Left renal cortex interstitium (tissue), 4 donors: ENCODE measurements at places on chromosomes 16 and 17. TPM values are rescaled to one million over a fixed set of nuclear protein-coding genes. Genes with fewer than 3 reads are reported as not detected.

DNA sequence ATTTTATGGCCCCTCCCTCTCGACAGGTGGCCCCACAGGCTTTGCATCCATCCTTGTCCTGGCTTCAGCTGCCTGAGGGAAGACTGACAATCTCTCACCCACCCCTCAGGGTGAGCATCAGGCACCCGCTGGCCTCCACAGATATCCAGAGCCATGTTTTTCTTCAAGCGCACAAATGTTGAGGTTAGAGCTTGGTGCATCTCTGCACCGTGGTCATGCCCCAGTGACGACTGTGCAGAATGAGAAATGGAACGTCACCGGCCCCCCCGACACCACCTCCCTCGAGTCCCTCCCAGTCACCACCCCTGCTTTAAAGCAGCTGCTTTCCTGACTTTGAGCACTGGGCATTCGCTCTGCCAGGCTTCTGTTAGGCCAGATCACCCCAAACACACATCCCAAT lies 19.8 kb upstream of the TIMP2 start:
- no peak for DNase-seq

DNA sequence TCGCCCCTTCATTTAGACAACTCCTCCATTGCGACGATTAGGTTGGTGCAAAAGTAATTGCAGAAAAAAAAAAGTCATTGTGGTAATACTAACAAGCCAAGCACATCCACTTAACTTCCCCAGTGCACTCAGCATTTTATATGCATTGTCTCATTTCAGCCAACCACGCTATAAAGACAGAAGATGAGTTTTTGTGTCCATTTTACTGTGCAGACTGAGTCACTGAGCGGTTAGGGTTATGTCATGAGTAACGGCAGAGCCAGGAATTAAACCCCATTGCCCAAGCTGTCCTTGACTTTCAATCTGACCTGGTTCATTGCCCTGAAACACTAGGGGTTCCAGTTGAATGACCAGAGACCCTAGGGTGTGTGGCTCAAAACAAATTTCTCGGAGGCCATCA lies 218.7 kb downstream of the XYLT1 start:
- DNase-seq: no peak

DNA sequence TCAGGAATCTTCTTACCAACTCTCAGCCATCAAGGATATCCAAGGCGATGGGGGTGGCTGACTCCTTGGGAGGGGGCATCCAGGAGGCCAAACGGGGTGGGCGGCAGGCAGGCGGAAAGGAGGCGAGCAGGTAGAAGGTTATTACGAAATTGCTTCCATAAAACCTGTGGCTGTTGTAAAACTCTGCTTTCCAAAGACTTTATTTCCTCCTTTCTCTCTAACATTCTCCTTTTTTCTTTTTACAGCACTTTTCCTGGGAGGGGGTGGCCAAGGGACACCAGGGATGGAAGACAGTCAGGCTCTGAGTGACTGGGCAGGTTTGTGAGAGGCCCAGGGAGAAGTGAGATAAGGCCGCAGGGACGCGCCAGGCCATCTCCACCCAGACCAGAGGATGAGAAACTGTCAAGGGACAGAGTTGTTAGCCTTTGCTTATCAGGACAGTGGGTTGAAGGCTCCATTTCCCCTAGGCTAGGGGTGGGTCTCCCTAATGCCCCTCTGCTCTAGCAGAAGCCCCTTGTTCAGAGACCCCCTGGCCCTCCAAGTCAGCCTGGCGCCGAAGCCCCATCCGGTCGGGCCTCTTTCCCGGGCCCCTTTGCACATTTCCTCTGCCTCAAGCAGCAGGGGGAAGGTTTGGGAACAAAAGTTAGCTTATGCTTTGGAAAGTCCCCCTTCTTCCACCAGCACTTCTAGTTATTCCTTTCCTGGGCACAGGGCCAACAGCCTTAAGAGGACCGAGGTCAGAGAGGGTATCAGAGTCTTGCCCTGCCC lies 5.0 kb upstream of the HOXB9 start:
- DNase-seq: no peak

DNA sequence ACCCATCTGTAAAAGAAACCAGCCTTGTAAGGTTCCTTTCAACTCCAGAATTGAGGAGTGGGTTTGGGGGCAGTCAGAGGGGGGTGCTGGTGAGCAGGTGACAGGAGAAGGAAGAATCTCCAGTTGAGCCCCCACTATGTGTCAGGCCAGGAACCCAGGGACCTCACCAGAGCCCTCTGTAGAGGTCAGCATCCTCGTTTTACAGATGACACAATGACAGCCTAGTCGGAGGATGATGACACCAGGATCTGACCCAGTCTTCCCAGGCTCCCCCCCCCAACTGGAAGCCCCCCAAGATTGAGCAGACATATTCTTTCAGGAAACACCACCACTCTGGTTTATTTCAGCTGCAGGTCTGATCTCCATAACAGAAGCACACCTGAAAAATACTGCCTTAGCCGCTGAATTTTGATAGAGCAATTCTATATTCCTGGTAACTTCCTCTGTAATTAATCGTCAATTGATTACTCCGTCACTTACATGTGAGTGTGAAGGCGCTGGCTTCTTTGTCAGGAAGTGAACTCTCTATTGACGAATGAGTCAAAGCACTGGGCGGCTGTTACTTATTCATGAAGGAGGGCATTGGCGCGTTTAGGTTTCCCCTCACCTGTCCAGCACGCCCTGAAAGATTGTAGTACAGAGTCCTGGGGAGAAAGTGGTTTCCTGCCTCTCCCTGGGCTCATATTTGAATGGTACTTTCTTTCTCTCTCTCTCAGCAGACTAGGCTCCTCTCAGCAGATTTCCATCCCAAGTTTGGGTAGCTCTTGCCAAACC lies 21.2 kb downstream of the SOCS3 start:
- DNase-seq: no peak

DNA sequence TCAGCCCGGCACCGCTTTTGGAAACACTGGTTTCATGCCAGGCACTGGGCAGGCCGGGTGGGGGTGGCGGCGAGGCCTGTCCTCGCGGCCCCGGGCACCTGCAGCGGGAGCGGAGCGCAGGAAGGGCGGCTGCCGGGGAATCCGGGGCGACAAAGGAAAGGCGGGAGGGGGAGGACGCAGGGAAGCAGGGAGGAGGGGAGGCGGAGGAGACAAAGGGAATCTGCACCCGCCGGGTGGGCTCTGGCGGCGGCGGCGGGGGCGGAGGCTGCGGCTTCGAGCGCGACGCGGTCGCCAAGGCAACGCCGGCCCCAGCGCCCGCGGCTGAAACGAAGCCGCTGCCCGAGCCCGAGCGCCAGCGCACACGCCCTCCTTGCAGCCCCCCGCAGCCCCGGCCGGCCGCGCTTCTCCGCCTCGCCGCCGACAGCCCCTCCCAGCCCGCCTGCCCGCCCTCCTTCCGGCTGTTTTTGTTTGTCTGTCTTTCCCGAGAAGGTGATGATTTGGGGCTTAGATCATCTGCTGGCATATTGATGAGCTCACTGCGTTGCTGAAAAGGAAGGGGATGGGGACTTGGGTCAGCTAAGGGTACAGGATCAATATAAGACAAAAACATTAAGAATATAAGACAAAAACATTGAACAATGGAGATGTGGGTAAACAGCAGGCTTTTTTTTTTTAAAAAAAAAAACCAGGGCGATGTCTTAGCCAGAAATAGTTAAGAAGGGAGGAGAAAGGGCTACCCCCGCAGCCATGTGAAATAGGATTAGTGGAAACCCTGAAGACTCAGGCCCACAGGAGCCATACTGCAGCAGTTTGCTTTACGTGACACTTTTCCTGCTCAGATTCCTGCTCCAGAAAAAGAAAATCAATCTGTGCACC lies 32.7 kb downstream of the CDK5R1 start:
- no peak for DNase-seq

DNA sequence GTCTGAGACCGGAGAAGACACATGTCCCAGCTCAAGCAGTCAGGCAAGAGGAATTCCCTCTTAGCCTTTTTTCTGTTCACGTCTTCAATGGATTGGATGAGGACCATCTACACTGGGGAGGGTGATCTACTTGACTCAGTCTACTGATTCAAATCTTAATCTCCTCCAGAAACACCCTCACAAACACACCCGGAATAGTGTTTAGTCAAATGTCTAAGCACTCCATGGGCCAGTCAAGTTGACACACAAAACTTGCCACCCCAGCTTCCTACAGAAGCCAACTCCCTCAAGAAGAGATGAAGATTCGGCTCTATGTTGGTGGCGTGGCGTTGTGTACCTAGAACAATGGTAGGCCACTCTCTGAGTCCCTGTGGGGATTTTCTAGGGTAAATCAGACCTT lies 22.5 kb upstream of the NKD1 start:
- DNase-seq: no peak

GRCh38 chr16:81123092-81123852 lies 27.1 kb upstream of the GCSH start:
- no peak for DNase-seq

GRCh38 chr16:87266846-87267245 lies 50.3 kb downstream of the C16orf95 start:
- DNase-seq: no peak

- DNase-seq: no peak
Measured at GRCh38 chr17:32697728-32698625, 178.9 kb downstream of the MYO1D start.

- DNase-seq: no peak
Measured at GRCh38 chr17:60391471-60392041, 377 bp downstream of the USP32 start.

DNA sequence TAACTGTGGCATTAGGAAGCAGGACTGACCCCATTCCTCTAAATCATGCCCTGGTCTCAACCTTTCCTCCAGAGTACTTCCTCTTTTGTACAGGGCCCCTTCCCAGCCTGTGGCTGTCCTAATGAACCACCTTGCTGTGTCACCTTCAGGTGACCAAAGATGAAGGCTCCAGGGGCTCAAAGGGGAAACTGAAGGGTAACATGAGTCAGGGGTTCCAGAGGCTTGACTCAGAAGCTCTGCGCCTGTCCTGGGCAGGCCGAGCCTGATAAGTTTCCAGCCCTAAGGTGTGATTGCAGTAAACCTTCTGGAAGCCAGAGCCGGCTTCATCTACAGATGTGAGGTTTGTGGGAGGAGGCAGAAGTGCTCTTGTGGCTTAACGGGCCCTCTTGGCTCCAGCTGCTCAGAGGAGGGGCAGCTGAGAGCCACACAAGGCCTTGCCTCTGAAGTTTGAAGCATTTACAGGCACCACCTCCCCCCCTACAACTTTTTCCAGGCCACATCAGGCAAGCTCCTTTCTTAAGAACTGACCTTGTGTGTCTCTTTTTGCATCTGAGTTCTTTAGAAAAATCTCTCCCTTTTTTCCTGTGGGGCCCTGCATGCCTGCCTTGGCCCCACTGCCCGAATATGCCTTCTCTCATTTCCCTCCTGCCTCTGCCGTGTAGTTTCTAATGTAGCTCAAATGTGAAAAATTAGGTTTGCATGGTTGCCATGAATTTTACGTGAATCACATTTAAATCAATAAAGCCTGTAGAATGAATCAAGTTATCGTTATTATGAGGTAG lies 149.9 kb downstream of the CLEC16A start:
- DNase-seq: no peak

- DNase-seq: no peak
Measured at GRCh38 chr16:10256784-10257641, 74.8 kb upstream of the GRIN2A start.

GRCh38 chr17:233473-233941 lies 52.1 kb upstream of the DOC2B start:
- DNase-seq: no peak

DNA sequence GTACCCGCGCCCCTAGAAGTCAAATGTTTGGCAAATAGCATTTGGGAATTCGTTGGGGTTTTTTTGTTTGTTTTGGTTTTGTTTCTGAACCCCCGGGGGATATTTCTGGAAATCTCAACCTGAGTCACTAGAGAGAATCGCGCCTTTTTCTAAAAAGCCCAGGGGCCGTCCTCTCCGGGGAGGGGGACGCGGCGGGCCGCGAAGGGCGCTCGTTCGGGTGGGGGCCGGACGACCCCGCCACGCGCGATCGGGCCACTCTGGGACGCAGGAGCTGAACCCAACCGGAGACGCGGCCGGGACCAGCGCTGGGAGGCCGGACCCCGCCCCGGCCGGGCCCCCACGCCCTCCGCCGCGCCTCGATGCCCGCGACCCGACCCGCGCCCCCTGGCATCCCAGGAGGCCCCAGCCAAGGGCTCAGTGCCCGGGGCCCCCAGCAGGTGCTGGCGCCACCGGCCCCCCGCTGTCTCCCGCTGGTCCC lies 302 bp downstream of the LITAF start:
- no peak for DNase-seq

GRCh38 chr17:68612209-68612922 lies 11.2 kb upstream of the FAM20A start:
- DNase-seq: no peak

DNA sequence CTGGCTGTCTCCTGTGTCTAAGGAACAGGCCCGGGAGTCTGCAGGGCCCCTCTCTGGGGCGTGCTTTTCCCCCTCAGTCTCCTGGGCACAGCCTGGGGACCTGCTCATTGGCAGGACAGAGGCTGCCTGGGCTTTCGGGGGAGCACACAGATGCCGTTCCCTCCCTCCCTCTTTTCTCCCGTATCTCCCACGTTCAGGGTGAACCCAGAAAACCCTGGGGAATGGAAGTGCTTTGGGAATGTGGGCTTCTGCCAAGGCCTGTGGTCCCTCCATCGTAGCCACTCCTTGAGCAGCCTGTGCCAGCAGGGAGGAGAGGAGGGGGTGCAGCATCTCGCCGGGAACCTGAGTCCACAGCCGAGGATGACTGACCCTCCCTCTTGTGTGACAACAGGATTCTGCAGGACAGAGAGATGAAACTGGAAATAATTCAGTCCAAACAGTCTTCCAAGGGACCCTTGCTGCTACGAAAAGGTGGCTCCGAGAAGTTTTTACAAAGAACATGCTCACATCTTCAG lies 52.0 kb downstream of the RNF213 start:
- no peak for DNase-seq

DNA sequence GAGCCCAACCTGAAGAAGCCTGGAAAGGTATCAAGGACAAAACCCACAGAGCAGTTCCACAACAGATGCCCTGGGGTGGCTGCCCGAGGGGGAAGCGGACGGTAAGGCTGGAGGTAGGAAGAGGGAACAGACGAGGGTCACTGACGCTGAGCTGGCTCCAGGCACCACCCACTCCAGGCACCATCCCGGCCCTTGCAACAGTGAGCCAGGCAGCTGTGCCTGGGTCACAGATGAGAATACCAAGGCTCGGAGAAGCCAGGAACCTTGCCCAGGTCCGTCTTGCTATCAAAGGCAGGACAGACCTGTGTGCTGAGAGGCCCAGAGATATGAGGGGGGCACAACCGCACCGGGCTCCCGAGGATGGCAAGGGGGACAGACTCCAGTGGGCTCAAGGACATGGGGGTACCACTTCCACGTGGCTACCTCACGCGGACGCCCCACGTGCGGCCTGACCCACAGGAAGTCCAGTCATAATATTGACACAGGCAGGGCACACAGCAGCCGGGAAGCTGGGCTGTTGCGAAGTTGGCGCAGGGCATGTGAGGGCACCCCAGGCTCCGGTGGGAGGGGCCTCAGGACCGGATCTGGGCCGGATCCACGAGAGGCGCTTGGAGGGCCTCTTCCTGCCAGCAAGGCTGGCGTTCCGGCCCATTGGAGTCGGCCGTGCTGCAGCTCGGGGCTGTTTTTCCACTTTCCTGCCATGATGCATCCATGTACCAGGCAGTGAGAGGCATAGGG lies 29.9 kb downstream of the PEMT start:
- DNase-seq: no peak

- DNase-seq: no peak
Measured at GRCh38 chr17:72572604-72573491, 452.0 kb downstream of the SOX9 start.

The TEKT3 gene
- 1.5 TPM for polyA plus RNA-seq

The CD300E gene
- 0.14 TPM for polyA plus RNA-seq

The KRTAP3-3 gene
- not detected for polyA plus RNA-seq

The MFAP4 gene
- 147 TPM for polyA plus RNA-seq

The YBX2 gene
- 2.6 TPM for polyA plus RNA-seq

The KRT33B gene
- not detected for polyA plus RNA-seq

The SBK1 gene
- 13.4 TPM for polyA plus RNA-seq
